Stimulated activated CD8-positive, alpha-beta memory T cell treated with anti-CD3 and anti-CD28 coated beads, Interleukin-7, amount 100 ng/mL, for 1 hour (primary cell): ENCODE measurements at places on chromosomes 12 and 14.

DNA sequence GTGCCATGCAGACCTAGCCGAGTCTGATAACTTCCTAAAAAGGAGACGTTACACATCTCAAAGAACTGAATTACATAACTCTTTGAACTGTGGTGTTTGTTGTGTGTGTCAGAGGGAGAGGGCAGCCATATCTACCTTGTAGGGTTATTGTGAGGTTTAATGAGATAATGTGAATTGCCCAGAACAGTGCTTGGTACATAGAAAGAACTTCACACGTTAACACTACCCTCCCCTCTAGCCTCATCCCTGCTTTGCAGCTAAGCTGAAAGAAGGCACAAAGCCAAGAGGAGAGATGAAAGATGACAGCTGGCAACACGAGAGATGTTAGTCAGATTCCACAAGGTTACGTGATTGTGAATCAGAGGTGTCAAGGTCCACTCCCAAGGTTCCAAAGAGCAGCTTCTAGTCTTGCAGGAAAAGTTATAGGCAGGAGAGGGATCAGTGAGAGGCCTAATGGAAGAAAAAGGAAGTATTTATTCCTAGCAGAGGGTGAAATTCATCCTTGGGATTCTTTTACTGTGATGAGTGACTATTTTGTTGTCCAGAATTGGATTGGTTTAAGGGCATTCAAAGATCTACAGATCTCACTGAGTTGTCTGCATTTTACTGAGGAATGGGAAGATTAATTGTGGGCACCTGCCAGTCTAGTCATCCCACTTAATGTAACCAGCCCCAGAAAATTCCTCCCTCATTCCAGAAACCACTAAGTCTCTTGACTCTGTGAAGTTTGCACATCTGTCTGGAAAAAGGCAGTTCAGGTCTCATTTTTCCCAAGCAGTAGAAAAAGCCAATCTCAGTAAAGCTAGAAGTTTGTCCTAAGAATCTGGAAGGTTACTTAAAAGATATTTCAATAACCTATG is 25.9 kb upstream of the WNK1 start:
- no peak for DNase-seq

DNA sequence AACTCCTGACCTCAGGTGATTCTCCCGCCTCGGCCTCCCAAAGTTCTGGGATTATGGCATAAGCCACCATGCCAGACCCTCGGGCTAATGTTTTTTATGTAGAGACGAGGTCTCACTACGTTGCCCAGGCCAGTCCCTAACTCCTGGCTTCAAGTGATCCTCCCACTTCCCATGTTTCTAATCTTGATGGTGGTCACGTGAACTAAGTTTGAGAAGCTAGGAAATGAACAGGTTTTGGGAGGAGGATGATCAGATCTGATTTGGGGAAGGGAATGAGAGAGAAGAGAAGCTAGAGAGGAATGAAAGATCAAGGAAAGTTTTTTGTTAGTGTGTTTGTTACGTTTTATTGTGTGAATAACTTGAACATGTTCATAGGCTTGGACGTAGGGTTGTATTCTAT is 17.2 kb upstream of the SINHCAF start:
- DNase-seq, result no peak

DNA sequence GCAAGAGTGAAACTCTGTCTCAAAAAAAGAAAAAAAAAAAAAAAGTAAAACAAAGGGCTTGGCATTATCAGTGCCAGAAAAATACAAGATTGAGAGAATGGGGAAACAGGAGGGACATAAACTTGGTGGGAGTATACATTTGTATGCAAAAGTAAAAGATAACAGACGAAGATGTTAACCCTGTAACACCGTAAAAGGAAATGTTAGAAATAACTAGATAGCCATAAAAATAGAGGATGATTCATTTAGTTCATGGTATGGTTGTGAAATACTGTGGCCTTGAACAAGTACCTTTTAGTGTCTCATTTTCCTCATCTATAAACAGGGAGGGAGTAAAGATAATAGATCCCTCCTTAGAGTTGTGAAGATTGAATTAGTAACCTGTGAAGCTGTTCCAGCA is 33.3 kb downstream of the ATP2A2 start:
- no peak for DNase-seq

DNA sequence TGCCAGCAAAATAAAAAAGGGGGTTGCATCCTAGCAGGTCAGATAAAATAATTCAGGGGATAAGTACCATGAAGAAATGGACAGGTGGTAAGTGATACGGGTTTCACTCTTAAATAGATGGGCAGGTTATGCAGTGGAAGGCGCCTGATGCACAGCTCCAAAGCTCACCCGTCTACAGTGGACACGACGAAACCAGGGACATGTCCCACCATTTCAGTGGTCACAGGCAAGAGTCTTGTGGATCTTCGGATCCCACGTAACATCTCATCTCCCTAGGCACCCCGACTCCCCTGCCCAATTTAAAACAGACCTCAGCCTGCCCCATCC is 60.5 kb downstream of the DDX51 start:
- no peak for DNase-seq

GRCh38 chr14:60303745-60304144 is 54.7 kb downstream of the PPM1A start:
- no peak for DNase-seq

- DNase-seq, result no peak
Measured at GRCh38 chr14:100406505-100407131, 83.5 kb downstream of the SLC25A47 start.

DNA sequence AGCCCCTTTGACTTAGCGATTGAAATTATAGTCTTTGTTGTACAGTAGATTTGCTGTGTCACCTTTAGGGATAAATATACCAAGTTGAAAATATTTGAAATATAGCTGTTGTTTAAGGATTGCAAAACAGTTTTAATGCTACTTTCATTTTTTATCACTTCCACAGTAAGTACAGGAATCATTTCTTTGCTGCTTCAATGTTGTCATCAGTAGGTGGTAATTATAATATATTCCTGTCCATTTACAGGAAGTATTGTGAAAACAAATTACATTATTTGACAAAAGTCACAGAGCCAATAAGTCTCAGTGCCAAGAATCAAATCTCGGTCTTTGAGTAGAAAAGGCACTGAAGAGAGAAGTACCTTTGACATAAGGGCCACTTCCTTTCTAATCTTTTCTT is 342.6 kb upstream of the RGS6 start:
- no peak for DNase-seq

DNA sequence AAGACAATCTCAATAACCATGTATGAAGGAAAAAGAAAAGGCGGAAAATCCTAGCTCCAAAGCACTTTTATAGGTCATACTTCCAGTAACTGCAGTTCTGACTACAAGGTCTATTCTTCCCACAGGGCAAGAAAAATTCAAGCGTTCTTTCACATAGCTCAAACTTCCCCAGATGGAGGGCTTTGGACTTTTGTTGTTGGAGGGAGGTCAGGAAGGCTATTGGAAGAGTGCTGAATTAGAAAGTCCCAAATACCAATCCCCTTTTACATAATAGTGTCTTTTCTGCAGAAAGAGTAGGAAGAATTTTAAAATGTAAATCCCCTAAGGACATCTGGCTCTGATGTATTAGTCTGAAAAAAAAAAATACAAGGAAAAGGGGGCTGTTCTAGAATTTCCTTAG is 309.4 kb downstream of the MDGA2 start:
- no peak for DNase-seq

DNA sequence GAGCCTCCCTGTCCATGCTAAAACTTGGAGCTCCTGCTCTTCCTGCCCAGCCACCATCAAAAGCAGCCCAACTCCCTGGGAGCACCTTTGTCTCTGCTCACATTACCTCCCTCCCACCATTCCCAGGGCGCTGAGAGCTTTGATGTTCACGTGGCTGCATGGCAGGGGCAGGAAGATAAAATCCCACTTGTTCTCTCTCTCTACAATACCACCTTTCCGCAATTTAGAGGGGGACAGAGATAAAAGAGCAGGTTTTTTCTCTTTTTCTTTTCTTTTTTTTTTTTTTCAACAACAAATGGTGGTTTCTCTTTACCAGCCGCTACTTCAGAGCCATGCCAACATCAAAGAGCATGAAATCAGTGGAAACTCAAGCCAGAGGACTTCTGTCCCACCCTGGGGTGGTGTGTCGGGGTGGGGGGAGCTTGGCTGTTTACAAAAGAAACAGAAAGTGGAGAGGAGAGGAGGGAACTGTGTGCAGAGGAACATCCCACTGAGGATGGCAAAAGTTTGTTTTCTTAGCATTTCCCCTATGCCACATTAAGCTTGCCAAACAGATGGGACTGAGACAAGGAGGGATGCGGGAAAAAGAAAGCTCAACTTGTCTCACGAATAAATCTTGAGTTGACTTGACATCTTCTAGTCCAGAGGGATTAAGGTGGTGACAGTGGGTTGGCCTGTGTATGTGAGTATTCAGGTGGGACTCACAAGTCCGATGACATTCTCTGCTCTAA is 103.7 kb upstream of the NUDT4 start:
- no peak for DNase-seq

- no peak for DNase-seq
Measured at GRCh38 chr14:29798108-29798663, 129.5 kb downstream of the PRKD1 start.

GRCh38 chr14:95520346-95520745 is 3.9 kb upstream of the SYNE3 start:
- DNase-seq, result no peak

DNA sequence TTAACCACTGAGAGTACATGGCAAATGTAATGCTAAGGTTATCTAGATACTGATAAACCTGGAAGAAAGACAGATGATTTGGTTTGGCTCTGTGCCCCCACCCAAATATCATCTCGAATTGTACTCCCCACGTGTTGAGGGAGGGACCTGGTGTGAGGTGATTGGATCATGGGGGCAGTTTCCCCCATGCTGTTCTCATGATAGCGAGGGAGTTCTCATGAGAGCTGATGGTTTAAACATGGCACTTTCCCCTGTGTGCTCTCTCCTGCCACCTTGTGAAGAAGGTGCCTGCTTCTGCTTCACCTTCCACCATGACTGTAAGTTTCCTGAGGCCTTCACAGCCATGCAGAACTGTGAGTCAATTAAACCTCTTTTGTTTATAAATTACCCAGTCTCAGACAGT is 14.2 kb downstream of the NOXRED1 start:
- no peak for DNase-seq

GRCh38 chr12:131604859-131605258 is 106.0 kb upstream of the SFSWAP start:
- DNase-seq, result no peak

DNA sequence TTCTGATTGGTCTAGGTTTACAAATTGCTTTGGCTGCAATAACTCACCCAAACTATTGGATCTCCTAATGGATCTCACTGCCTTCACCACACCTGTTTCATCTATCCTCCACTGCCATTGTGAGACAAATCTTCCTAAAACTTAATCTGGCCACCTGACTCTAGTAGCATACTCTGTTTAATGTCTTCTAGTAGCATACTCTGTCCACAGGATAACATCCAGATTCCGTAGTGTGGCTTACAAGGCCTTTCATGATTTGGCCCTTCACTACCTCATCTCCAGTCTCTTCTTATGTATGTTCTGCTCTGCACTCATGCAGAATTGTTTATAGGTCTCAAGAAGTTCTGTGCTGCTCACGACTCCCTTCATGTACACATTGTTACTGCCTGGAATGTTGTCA is 10.0 kb downstream of the HSD17B6 start:
- no peak for DNase-seq

DNA sequence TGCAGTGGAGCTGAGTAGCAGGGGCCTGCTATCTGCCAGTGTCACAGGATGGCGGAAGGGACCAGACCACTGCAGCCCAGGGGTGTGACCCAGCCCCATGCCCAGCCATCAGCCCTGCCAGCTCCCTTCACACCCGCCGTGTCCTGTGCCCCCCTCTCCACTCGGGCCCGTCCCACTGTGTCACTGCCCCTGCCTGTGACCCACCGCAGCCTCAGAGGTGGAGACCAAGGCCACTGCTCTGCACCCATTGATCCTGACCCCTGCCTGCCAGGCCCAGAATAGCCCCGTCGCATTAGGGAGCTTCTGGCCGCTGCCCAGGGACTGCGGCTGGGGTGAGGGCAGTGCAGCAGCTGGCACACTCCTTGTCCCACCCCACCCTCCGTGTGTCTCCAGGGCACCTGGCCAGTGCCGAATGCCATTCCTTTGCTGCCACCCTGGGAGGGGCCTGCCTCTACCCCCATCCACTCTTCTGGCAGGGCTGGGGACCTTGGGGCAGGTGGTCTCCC is 2.1 kb upstream of the CRIP2 start:
- DNase-seq, result no peak

DNA sequence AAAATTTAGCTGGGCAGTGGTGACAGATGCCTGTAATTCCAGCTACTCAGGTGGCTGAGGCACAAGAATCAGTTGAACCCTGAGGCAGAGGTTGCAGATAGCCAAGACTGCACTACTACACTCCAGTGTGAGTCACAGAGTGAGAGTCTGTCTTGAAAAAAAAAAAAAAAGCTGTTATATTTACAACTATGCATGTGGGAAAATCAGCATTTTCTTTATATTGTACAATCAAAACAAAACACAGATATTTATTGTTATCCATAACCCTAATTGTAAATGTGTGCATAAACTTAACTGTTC is 12.5 kb downstream of the C1R start:
- no peak for DNase-seq

- DNase-seq, result no peak
Measured at GRCh38 chr12:34286483-34286882, 264.2 kb downstream of the ALG10 start.

- no peak for DNase-seq
Measured at GRCh38 chr14:78631551-78631950, 461.4 kb downstream of the NRXN3 start.

GRCh38 chr12:13208533-13209435 is 12.3 kb downstream of the EMP1 start:
- no peak for DNase-seq

GRCh38 chr12:50720085-50720484 is 43.8 kb upstream of the ATF1 start:
- DNase-seq, result no peak

DNA sequence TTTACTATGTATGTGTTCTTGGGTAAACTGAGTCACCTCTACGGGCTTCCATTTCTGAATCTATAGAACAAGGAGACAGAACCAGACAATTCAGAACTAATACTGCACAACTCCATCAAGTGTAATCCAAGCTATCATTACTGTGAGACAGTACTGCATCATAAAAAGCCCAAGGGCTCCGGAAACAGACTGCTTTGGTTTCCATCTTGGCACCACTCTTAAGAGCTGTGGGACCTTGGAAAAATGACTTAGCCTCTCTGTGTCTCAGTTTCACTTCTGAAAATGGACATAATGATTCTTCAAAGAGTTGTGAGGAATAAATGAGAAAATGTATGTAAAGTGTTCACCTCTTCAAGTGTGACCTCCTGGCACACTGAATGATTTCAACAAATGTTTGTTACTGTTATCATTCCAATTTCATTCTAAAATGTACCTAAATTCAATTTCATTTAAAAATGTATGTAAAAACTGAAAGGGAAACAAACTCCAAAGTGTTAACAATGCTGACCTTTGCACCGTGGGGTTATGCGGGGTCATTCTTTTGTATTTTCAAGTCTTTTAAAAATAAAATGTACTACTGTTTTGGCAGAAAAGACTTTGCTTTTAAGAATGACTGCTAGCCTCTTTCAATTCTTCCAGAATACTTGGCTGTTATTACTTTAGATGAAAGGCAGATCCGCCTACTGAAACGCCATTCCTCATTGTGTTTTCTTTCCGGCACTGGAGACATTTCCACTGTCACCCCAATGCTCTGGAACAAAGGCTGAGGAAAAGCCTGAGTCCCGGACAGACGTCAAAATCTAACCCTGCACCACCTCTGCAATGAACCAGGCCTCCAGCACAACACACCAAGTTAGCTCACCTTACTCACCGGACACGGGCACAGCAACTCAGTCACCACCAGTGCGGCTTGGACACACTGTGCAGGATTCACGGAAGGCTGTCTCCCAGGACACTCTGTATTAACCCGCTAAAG is 62.8 kb downstream of the TMCC3 start:
- no peak for DNase-seq
